ENCODE measurements at places on chromosomes 1 and 21.

DNA sequence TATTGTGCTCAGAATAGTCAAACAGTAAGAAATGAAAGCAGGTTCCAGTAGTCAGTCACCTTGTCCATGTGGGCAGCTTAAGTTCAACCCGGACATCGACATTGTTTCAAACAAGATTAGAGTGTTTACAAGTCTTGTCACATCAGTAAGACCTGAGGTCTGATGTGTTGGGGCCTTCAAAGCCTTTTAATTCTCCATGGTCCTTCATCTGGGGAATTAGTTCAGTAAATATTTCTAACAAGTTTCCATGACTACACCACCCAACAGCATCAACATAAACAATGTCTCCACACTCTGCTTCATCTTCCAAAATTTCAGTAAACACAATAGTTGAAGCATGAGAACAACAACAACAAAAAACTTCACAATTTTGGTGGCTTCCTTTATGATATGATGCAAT is 15.1 kb upstream of the ADORA1 start:
- DNase-seq, result no peak

GRCh38 chr1:179663810-179664209 is 72.2 kb downstream of the TDRD5 start:
- DNase-seq, result no peak

GRCh38 chr1:198121056-198121826 is 35.6 kb upstream of the NEK7 start:
- no peak for DNase-seq

DNA sequence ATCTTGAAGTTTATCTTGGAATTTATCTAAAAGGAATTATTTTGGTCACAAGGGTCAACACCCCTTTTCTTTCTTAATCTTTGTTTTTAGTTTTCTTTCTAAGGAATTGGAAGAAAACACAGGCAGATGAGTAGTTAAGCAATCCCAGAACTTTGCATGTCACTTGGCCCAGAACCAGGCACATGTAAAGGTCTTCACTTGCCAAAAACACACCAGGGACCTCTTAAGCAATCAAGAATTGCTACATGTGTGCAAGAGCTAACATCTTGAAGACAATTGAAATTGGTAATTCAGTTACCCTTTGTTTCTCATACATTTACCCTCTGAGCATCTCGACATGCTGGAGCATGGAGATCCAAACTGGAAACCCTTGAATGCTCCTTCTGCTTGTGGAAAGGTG is 114.2 kb downstream of the ZC3H11B start:
- no peak for DNase-seq

DNA sequence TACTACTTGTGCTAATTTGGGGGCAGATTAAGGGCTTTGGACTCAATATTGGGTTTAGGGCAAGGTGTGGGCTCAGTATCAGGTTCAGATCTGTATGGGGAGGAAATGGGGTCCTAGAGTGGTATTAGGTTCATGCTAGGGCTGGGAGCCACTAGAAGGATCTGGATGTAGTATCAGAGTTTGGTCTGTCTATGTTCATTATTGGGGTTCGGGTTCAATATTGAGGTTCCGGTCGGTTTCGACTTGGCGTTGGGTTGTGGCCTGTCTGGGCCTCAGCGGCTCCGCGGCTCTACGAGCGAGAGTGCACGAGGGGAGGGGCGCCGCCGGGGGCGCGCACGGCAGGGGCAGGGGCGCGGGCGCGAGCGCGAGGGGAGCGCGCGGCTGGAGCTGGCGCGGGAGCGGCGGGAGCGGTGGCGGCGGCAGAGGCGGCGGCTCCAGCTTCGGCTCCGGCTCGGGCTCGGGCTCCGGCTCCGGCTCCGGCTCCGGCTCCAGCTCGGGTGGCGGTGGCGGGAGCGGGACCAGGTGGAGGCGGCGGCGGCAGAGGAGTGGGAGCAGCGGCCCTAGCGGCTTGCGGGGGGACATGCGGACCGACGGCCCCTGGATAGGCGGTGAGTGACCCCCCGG is at the start of gene PTPRF:
Gene PTPRF (plus strand): TSS at position 401 of the 624 bp plus-strand sequence. CDS start 14,193 bp downstream, outside the sequence.
- DNase-seq, result peak; percentile 11

DNA sequence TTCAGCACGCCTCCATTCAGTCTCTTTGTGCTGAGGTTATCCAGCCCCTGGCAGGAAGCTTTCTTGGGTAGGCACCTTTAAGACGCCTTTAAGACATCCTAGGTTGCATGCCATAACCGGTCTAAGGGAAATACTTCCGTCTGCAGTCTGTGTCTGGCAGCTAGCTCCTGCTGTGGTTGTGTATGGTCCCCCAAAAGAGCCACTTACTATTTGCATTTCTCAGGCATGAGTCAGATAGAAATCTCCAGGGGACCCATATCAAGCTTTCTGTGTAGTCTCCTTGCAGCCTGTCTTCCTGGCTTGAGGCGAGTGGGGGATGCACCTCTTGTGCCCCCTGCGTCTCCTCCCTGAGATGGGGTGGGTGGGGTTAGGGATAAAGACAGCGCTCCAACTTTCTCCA is 10.0 kb upstream of the RYR2 start:
- DNase-seq, result no peak

- DNase-seq, result peak; percentile 47
Measured at GRCh38 chr1:78649628-78650027, at the start of gene IFI44. Gene IFI44 (plus strand): TSS chr1:78649831. CDS start chr1:78650196, 365 bp downstream.

GRCh38 chr1:203028067-203028783 is 1.9 kb downstream of the PPFIA4 start:
- no peak for DNase-seq

GRCh38 chr21:40631211-40631610 is 215.7 kb downstream of the DSCAM start:
- no peak for DNase-seq

Data from activated T-helper 1 cell treated with Interleukin-2 at 50 U/mL for 16 hours (primary cell).